Stimulated activated CD4-positive, alpha-beta T cell treated with anti-CD3 and anti-CD28 coated beads, Interleukin-15, amount 100 ng/mL, for 24 hours (primary cell): ENCODE measurements at places on chromosomes 2 and 18.
A peak's percentile ranks its signal among the peaks of the same experiment; 100 is the strongest.

DNA sequence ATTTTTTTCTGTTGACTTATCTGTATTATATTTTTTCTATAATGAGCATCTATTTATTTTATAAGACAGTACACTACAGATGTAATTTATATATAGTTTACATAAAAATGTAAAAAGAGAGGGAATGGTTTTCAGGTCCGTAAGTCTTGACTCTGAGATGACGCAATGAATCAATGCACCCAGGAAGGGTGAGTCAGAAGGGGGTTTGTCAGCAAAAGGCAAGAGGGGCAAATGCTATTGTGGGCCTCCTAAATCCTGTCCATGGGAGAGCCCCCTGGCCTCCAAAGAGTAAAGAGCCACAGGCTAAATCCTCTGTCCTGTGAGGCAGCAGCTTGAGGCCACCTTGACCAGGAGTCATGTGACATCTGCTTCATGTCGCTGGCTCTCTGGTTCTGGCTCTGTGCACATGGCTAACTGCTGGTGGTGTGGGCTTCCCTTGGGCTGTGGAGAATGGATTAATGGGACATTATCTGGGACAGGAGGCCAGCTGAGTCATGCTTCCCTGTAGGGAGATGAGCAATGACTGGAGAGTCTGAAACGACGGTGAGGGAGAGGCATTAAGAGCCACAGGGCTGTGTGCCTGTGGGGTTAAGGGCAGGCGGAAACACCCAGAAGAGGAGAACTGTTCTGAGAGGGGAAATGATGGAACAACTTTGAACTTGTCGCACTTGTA lies 22.8 kb upstream of the ASB18 start:
- DNase-seq: no peak

GRCh38 chr2:168775837-168776236 lies 26.6 kb upstream of the NOSTRIN start:
- no peak for DNase-seq

GRCh38 chr18:46711444-46711863 lies 45.4 kb downstream of the ST8SIA5 start:
- no peak for DNase-seq

DNA sequence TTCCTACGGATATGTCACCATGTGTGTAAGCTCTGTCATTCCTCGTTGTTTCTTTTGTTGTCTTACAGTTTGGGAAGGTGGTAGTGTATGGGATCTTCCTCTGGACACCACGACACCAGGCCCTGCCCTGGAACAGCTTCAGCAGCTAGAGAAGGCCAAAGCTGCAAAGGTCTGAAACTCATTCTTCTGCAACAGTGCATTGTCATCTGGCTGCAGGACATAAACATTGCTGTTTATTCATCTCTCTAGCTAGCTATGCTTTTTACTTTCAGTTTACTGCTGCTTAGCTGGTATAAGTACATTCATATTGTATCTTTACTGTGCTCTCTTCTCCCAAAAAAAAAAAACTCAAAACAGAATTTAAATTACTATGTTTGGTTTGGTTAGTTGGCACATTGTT lies 39.2 kb upstream of the KCNJ13 start:
- no peak for DNase-seq

GRCh38 chr18:55419132-55419946 lies 168.7 kb downstream of the TCF4 start:
- no peak for DNase-seq

DNA sequence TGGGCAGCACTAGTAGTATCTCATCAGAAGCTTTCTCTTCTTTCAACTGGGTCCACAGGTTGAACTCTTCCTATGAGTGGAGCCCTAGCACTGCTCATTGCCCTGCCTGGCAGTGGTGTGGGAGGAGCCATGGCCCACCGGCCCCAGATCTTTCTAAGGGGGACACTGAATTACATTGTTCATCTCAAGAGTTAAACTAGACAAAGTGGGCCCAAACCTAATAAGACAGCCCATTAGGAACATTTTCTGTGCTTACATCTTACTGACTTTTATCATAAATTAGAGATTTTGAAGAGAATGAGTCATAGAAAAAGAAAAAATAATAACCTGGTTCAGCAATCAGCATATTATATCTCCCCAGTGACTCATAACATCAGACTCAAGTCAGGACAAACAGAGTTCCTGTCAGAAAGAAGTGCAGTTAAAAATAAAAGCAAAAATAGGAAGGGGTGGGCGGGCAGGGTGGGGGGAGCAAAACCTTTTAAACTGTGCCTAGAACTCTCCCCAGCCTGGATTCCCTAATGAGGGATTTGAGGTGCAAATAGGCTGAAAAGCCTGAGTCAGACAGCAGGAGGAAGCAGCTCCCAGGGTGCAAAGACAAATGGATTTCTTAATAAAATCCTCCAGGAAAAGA lies 161.6 kb upstream of the TRIB2 start:
- peak; percentile 53 for DNase-seq

GRCh38 chr18:12747530-12748315 lies 44.9 kb downstream of the PSMG2 start:
- DNase-seq: no peak

GRCh38 chr2:154233231-154233630 lies 361.5 kb downstream of the GALNT13 start:
- DNase-seq: no peak

GRCh38 chr2:185187421-185187820 lies 551.2 kb upstream of the FSIP2 start:
- no peak for DNase-seq

GRCh38 chr2:24926220-24926601 lies 6.2 kb upstream of the ADCY3 start:
- no peak for DNase-seq

GRCh38 chr2:145221516-145221915 lies 701.6 kb upstream of the ZEB2 start:
- no peak for DNase-seq

- no peak for DNase-seq
Observed at GRCh38 chr18:71352618-71353017, 1063.8 kb downstream of the SOCS6 start.

DNA sequence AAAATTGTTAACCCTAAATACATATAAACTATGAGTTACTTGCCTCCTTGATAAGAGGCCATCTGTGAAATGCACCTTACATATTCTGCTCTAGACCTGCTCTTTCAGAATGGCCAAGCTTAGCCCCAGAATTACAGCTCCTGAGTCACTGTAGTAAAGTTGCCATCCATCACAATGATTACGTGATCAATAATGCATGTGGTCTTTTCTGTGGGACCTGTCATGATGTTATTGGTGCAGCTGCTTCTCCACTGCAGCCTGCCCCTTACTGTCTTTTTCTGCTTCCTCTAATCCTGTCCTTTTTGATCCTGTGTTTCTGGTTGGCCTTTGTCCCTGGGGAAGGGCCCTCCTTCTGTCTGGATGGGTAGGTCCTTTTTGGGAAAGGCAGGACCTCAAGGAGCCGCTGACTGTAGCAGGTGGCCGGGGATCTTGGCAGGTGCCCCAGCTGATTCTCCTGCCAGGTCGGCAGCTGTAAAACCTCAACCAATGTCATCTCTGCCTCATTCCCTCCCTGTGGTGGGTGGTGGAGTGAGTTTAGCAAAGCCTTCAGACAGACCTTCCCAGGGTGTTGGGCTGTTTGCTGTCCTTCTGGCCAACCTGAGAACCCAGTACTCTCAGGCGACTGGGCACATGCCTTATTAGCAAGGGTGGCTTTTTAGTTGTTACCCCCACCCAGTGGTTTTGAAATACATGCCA lies 126.2 kb upstream of the EML6 start:
- peak; percentile 51 for DNase-seq

- DNase-seq: no peak
Observed at GRCh38 chr18:4060427-4061281, 394.5 kb downstream of the DLGAP1 start.

GRCh38 chr2:128155970-128156369 lies 65.0 kb downstream of the UGGT1 start:
- DNase-seq: no peak

GRCh38 chr2:11820650-11821049 lies 74.2 kb downstream of the LPIN1 start:
- DNase-seq: no peak

GRCh38 chr18:76443519-76444445 lies 51.3 kb downstream of the ZNF516 start:
- no peak for DNase-seq

DNA sequence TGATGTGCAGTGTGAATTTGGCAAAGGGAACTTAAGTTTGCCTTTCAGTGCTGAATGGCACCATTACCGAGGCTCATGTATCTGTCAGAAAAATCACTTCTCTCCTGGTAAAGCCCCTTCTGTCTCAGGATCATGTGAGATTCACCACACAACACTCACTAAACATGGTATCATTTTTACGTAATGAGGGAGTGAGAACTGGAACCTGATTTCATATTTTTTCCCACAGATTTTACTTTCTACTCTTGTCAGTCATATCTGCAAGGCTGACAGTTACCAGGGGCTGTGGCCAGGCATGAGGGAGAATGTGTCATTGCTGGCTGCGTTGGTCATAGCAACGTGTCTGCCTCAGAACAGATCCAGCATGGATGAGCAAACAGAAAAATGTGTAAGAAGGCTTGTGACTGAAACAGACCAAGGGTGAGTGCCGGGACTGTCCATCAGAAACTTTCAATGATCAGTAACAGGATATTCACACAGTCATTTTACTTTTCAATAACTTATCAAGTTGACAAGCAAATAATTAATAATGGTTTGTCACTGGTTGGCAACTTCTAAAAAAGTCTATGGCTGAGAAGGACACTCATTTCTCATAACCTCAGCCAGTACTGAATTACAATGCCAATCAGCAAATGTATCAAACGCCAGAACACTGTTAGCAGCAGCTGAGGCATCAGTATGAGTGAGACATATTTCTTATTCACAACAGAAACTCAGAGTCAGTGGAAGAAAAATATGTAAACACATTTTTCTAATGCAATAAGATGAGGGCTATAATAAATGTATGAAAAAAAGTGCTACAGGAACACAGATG lies 100.5 kb downstream of the CDC42EP3 start:
- DNase-seq: peak; percentile 70

DNA sequence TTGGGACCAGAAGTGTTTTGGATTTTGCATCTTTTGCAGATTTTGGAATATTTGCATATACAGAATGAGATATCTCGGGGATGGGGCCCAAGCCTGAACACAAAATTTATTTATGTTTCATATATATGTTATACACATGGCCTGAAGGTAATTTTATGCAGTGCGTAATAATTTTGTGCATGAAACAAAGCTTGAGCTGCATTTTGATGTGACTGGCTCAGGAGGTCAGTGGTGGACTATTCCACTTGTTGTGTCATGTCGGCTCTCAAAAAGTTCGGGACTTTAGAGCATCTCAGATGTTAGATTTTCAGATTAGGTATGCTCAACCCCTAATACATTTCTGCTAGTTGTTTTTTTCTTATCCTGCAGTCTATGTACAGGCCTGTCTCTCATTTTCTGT lies 145.4 kb downstream of the FAM210A start:
- DNase-seq: no peak

- DNase-seq: no peak
Observed at GRCh38 chr2:158716121-158716791, 78.9 kb upstream of the DAPL1 start.

GRCh38 chr2:125386074-125386473 lies 1269.9 kb upstream of the GYPC start:
- no peak for DNase-seq

GRCh38 chr2:236747925-236748324 lies 178.3 kb downstream of the ACKR3 start:
- DNase-seq: no peak

- DNase-seq: no peak
Observed at GRCh38 chr18:54561706-54562267, 29.3 kb upstream of the DYNAP start.

DNA sequence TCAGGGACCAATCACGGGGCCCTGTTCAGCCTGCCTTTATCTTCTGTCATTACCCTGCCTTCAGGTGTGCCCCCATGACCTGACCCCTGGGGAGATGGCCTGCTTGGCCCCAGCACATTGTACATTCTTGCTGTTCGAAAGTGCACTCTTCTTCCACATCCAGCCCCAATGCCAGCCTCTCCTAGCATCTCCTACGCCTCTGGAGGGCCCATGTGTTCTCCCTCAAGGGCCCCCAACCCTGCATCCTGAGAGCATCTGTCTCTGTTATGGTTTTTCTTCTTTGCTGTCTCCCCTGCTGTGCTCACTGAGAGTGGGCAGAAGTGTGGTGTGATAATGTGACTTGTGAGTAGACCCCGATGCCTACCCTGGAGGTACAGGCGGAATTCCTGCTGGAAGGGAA lies 41.5 kb upstream of the OTOS start:
- no peak for DNase-seq

- DNase-seq: peak; percentile 3
Observed at GRCh38 chr2:56185101-56185581, 1.4 kb downstream of the CCDC85A start.

- DNase-seq: no peak
Observed at GRCh38 chr2:149720615-149721014, 133.0 kb upstream of the MMADHC start.

DNA sequence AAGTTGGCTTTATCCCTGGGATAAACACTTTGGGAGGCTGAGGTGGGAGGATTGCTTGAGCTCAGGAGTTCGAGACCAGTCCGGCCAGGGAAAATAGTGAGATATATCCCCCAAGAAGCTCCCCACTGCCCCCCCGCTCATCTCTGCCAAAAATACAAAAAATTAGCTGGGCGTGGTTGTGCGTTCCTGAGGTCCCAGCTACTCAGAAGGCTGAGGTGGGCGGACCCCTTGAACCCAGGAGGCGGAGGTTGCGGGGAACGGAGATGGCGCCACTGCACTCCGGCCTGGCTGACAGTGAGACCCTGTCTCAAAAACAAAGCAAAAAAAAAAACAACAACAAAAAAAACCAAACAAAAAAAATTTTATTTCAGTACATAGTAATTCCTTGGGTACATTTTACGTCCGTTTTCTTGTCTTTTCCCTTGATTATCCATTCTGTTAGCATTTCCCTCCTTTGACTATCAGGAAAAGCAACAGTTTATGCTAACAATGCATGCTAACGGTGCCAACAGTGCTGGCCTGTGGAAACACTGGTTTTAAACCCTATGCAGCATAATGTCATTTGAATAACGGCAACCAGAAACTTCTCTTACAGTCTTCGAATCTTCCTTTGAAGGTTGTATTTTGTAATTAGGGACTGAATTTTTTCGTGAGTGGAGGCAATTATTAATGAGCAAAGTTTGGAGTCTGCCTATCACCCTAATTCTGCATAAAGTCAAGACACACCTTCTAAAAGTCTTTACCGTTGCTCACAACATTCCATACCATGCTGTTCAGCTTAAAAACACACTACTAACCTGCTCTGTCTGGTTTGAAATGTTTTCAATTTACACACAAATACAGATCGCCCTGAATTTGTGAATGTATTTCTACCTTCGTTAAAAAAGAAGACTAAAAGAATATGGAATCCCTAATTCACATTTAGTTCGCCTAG lies 721 bp upstream of the MIB1 start:
- DNase-seq: no peak

GRCh38 chr18:59060551-59060950 lies 79.1 kb upstream of the SEC11C start:
- DNase-seq: no peak

DNA sequence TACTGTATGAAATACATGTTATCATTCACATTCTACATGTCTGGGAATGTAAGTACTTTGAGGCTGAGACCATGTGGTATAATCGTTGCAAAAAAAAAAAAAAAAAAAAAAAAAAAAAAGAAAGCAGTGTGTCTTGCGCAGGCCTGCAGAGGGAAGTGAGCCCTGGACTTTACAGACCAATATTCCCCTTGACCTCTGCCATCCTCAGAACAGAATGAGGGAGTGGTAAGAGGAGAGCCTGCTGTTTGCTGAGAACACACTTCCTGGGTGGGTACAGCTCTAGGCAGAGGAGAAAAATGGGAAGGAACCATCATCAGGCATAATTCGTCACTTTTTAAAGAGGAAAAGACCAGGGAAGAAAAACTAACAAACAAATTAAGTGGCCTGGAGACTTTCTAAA lies 28.8 kb upstream of the TBC1D8 start:
- no peak for DNase-seq
